ENCODE measurements at places on chromosomes 3 and 15.

- no peak for DNase-seq
Measured at GRCh38 chr15:92000709-92001108, 147.2 kb downstream of the SLCO3A1 start.

DNA sequence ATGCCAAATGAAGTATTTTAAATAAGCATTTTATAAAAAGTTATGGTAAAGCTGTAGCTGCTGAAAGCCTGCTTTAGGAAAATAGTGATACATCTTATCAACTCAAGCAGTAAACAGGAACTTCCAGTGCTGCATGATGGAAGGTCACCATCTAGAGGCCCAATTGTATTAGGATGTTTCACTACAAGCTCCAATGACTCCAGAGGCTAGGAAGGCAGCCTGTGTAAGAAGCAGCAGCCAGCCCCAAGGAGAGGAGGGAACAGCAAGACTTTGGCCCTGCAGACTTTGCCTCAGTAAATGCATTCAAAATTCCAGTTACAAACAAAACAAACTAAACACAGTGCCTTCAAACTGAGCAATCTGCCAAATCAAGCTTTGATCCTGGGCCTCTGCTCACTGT, 32.1 kb downstream of the ILDR1 start:
- no peak for DNase-seq

DNA sequence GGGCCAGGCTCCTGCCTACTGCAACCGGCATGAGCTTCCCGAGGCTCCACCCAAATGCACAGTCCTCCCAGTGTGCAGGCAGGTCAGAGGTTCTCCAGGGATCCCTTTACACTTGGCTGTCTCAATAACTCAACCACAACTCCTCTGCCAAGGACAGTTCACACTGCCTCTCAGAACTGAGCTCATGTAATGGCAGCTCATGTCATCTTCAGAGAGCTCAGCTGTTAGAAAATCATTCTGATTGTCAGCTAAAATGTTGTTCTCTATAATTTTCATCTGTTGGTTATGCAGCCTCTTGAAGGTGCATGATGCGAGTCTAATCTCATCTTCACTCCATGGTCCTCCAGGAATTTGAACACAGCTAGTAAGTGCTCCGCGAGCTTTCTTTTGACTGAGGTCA, 76.7 kb downstream of the SST start:
- no peak for DNase-seq

DNA sequence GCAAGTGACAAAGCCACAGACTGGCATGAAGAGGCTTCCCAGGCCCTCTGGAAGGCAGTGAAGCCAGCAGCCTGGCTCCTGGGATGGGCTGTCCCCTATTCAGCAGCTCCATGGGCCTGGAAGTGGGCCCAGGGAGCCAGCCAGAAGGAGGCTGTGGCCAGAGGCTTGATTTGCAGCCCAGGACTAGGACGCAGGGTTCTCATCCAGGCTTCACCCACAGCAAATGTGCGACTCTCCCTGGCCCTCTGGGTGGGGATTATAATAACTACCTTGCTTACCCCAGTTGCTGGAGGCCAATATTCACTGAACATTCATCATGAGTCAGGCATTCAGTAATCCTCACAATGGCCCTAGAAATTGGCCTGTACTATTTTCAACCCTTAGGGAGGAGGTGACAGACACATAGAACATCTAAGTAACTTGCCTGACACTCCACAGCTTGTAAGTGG, 24.6 kb upstream of the SRP14 start:
- DNase-seq = no peak

DNA sequence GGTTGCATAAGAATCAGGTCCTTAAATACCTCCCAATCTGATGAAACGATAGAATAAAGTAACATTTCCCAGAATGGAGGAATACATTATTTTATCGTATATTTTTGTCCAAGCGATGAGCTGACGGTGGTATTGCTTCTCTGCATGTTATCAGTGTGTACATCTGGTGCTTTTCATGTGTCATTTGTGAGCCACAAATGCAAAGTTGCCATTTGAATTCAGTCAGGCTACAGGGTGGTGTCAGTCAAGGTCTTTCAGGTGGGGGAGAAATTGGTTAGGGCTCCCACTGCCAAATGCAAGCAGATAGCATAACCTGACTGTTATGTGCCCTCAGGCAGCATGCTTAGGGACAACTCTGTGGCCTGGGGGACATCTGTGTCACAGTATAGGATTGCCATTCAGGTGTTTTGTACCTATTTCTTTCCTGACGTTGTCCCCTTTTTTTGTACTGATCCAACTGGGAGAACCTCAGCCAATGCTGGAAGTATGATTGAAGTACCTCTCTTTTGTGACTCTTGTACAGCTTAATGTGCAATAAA, 26.5 kb upstream of the TIMP4 start:
- no peak for DNase-seq

DNA sequence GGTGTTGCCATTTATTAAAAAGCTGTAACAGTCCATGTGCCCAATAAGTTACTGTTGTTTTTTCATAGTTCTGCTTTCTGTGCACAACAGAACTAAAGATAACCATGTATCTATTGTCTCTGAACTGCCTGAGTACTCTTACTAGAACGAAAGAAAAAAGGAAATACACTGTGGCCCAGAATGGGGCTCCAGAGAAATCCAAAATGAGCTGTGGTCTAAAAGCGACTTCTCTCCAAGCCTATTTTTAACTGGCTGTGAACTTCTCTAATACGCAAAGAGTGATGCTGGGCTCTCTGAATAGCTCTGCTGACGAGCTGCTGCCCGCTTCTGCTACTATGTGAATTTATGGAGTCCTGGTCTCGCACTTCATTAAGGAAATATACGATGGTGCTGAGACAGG, 56.2 kb upstream of the LPP start:
- no peak for DNase-seq

GRCh38 chr15:33859992-33860545, 108.2 kb upstream of the CHRM5 start:
- DNase-seq = no peak

DNA sequence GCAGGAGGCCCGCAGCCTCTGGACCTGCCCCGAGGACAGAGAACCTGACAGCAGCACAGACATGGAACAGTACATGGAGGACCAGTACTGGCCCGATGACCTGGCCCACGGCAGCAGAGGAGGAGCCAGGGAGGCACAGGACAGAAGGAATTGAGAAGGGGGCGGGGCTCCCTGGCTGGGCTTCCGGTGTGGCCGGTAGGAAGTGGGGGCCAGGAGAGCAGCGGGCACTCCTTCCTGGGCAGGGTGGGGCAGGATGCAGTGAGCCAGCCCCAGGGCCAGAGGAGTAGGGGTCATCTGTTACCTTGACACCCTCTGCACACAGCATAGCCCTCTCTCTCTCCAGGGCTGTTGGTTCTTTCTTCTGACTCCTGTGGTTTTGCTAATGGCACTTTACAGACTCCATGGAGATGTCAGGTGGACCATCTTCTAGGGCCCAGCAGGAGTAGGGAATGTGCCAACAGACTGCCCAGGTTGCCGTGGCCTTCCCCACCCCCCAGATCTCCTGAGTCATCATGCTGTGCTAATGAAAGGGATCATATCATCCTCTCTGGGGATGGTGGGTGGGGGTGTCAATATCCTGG, 8.6 kb upstream of the ISG20 start:
- DNase-seq = no peak

- no peak for DNase-seq
Measured at GRCh38 chr3:15591242-15591641, 10.1 kb downstream of the HACL1 start.

- DNase-seq = no peak
Measured at GRCh38 chr3:1017870-1018269, 75.0 kb upstream of the CNTN6 start.

- no peak for DNase-seq
Measured at GRCh38 chr3:99175276-99175812, 273.8 kb upstream of the DCBLD2 start.

DNA sequence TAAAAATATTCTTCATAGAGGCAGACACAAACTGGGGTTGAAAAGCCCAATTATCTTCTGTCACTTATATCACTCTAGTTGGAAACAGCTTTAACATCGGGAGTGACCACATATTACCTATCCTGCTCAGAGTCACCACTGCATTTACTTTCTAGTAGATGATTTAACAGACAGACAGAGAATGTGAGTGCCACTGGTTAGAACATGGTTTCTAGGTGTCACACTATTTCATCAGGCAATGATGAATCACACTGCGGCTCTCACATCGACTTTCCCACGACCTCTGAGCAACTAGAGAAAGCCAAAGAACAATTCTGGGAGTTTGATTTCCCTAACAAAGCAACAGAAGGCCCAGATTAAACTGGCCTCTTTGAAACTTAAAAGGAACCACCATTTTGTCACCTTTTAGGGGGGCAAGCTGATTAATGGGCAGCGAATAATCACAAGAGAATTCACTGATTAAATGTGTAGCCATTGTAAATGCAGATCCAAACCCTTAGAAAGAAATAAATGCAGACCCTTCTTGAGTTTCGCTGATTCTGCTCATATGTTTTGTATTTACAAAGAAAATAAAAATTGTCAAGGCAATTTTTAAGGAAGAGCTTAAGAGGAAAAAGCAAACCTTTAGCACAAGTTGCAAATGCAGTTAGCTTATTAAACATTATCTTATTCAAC, 112.6 kb upstream of the KBTBD8 start:
- no peak for DNase-seq

DNA sequence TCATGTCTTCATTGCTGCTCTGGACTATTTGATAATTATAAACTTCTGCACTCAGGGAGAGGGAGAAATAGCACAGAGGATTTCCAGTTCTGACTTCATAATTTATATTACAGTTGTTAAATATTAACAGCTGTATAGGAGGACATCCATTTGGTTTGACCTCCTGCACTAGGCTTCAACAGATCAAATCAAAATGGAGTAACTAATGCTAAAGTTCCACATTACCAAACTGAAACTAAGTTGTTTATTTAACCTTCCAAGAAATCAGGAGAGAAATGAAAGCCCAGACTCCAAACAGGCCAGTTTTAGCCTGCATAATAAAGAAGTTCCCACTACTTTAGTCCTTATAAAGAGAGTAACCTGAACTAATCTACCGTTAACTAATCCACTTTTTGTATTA, 4.6 kb downstream of the PLSCR2 start:
- DNase-seq = no peak

GRCh38 chr3:119294696-119295671, 801 bp downstream of the ARHGAP31 start:
- DNase-seq = peak; percentile 16

DNA sequence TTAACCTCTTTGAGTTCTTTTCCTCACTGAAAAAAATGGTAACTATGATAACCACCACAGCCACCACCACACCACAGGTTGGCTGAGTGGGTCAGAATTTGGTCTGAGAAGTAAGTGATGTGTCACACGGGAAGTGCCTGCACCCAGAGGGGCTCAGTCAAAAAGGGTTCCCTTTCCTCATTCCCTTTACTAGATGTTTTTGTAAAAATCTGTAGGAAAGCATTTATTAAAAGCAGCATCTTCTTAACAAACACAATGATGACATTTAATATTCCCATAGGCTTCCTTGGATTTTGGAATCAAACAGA, 23.2 kb downstream of the CFAP92 start:
- no peak for DNase-seq

- DNase-seq = no peak
Measured at GRCh38 chr3:33898901-33899300, 100.5 kb downstream of the PDCD6IP start.

DNA sequence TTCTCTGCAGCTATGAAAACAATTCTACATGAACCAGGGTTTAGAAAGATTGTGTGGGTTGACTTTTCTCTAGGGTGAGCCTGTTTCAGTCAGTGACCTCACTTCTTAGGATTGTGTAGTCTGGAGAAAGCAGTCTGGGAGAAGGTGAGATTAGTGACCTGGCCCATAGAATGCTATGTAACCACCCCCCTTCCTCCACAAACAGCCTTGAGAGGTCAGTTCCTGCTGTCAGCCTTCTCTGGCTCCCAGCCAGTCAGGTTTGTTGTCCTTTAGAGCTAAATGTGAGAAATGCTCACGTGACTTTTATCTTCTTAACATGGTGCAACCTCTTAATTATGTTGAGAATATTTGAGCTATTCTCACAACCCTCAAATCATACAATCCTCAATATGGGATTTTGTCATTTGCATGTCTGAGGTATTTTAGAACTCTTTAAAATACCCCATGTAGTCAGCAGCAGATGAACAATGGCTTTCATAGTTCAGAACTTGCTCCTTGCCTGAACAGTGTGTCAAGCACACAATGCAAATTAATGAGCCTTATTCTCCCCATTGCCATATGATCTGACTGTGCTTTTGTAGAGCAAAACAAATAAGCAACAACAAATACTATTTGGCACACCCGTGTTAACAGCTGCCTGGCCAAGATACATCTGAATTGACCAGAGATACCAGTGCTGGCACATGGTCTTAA, 311.6 kb downstream of the CNTN6 start:
- DNase-seq = peak; percentile 35

DNA sequence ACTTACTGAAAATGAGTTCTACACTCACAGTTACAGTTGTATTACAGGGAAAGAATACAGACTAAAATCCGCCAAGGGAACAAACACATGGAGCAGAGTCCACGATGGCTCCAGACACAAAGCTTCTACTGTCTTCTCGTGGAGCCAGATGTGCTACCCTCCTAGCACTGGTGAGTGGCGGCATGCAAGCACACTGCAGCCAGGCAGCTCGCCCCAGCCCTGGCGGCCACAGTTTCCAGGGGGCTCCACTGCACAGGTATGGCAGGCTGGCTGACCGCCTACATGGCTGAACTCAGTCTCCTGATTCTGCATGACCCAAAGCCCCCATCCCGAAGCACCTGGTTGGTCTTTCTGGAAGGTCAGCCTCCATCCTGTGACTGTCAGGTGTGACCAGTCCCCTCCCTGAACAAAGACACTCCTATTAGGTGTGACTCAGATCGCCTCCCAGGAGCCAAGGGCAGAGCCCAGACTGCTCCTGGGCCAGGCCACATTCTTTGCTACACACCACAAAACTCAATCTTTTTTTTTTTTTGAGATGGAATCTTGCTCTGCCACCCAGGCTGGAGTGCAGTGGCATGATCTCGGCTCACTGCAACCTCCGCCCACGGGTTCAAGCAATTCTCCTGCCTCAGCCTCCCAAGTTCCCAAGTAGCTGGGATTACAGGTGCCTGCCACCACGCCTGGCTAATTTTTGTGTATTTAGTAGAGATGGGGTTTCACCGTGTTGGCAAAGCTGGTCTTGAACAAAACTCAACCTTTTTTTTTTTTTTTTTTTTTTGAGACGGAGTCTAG, 51.5 kb downstream of the CFAP92 start:
- no peak for DNase-seq

- DNase-seq = no peak
Measured at GRCh38 chr3:11919390-11919789, 72.7 kb upstream of the TAMM41 start.

- DNase-seq = no peak
Measured at GRCh38 chr3:184717399-184717983, 5.6 kb upstream of the MAGEF1 start.

GRCh38 chr3:18791182-18791581, 357.1 kb upstream of the KCNH8 start:
- no peak for DNase-seq

DNA sequence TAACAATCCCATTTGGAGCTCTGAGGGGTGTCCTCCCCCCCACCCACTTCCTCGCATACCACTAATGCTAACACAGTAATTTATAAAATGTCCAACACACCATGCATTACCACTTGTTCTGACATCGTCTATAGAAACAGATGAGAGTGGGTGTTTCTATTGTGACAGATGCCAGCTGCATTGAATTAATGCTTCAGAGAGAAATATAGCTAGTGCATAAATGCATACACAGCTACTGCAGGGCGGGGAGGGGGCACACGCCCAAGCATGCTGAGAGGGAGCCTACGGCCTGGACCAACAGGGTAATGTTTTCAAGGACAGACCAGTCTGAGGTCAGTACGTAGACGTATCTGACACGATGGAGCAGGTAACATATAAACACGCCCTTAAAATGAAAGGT, 106.0 kb upstream of the FEZF2 start:
- DNase-seq = no peak

Measured in RPMI8226 (cell line).